ENCODE measurements at places on chromosomes 3 and 15. TPM values are rescaled to one million over a fixed set of nuclear protein-coding genes. Genes with fewer than 3 reads are reported as not detected.

Gene PGBD4
- 1.7 TPM for total RNA-seq

Gene MASP1
- 3.5 TPM for total RNA-seq

Gene MOBP
- not detected for total RNA-seq

Gene KLHL40
- total RNA-seq, result not detected

Gene RTP3
- total RNA-seq, result not detected

Gene NANOGP8
- 3.3 TPM for total RNA-seq

Gene BOC
- total RNA-seq, result 90.7 TPM

Gene STRIT1
- not detected for total RNA-seq

Gene HES1
- 12.0 TPM for total RNA-seq

Gene UACA
- 23.9 TPM for total RNA-seq

Gene KCNH8
- total RNA-seq, result 0.42 TPM

Gene U2SURP
- 35.7 TPM for total RNA-seq

Gene DNAJA4
- total RNA-seq, result 23.5 TPM

Gene CCDC191
- 3.2 TPM for total RNA-seq

Gene CYP8B1
- not detected for total RNA-seq

Gene RCCD1
- 5.3 TPM for total RNA-seq
